ENCODE measurements at places on chromosomes 6 and 20.

GRCh38 chr20:37209661-37210314, 30.4 kb upstream of the MROH8 start:
- no peak for DNase-seq

- no peak for DNase-seq
These were observed 221.8 kb upstream of the FAM83B start for GRCh38 chr6:54624779-54625178.

DNA sequence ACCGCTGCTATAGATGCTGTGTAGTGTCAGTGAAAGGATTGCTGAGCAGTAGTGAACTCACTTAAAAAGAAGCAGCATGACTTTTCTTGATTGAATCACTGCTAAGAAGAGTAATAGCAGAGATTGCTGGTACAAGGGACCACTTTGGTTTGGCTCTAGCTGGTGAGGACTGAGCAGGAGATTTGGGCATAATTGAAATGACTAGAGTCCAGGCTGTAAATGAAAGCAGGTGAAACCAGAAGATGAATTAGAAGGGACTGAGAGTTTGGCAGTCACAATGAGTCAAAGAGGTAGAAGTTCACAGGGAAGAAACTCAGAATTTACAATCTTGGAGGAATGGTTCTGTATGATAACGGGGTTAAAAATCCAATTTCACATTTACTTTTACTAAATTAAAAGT, 19.1 kb upstream of the REV3L start:
- no peak for DNase-seq

- DNase-seq = no peak
These were observed 27.8 kb upstream of the KIF16B start for GRCh38 chr20:16601047-16601446.

DNA sequence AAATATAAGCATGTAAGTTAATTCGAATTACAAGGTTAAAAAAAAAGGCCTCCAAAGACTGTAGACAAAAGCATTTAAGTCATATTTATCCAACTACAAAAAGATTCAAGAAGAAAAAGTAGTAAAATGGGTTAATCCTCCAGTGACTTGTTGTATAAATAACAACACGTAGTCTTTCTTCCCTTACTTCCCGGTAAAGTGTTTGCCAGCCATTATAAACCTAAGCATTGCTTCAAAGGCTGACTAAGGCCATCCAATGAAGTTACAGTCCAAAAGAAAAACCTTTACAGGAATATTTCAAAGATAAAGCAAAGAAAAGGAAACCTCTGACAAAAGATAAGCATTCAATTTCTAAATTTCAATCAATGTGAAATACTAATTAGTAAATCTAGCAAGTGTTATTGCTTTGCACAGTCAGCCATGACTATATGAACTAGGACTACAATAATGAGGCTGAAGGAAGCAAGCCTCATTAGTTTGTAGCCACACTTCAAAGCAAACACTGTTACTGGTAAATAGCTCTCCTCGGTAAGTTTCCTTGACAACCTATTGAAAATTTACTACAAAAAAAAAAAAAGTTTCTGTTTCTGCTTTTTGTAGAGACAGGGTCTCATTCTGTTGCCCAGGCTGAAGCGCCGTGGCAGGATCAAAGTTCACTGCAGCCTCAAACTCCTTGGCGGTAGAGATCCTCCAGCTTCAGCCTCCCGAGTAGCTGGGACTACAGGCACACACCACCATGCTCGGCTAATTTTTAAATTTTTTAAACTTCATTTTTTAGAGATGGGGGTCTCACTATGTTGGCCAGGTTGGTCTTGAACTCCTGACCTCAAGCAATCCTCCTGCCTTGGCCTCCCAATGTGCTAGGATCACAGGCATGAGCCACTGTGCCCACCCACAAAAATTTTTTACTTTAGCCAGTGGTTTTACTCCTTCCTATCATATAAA, 46.0 kb downstream of the NUDT3 start:
- no peak for DNase-seq

DNA sequence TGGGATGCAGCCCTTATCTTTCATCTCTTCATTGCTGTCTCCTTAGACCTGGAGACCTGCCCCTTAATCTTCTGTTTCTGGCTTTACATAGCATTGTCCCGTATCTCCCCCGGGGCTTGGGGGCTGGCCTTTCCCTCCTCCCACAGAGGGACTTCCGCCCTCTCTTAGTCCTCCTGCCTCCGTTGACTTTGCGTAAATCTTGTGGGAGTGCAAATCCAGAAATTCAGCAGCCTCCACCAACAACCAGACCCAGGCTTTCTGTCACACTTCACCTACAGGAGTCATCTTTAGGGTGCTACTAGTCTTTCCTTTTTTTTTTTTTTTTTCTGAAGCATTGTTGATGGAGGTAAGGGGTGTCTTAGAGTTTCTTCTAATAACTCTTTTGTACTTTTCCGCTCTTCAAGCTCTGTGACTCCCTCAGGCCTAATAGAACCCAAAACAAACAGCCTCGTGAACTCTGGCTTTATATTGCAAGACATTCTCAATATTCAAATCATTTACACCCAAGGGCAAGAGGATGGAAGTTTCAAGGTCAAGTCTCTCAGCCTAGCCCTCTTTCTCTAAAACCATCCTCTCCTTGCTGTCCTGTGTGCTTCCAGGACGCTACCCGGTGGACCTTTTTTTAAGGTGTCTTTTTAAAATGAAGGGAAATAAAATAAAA, 66.2 kb downstream of the RREB1 start:
- no peak for DNase-seq

GRCh38 chr6:144581812-144582537, 296.8 kb downstream of the UTRN start:
- peak; percentile 27 for DNase-seq

DNA sequence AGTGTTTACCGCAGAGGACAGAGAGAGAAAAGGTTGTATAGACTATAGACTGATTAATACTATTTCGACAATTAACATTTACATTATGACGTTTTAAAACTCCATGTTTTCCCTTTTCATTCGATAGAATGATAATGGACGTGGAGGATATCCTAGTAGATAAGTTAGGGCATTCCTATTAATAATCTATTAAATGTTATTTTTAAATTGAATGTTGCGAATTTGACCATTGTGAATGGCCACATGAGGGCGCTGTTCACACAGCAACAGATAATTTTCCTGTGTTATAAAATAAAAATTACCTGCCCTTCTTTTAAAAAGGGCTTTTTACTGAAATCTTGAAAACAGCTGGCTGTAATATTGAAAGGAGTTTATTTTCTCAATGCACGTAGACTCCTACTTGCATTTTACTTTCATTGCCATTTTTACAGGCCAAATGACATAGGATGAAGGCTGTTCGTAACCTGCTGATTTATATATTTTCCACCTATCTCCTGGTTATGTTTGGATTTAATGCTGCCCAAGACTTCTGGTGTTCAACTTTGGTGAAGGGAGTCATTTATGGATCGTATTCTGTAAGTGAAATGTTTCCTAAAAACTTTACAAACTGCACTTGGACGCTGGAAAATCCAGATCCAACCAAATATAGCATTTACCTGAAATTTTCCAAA, 3.3 kb downstream of the ADGRB3 start:
- no peak for DNase-seq

DNA sequence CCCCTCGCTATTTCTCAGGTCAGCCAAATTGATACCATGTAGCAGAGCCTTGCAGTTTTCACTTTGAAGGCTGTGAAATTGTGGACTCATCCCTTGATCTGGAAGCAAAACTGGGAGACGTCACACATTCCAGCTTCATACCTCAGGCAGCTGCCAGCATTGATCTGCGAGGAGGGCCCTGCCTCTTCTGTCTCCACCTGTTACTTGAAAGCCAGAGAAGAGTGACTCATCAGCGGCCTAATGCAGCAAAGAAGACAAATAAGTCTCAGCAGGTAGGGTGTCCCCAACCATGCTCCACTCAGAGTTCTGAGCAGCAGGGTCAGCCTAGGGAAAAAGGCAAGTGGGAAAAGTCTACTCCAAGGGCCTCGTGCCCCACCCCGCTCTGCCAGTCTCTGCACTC, 69.4 kb upstream of the BMP2 start:
- peak; percentile 7 for DNase-seq

DNA sequence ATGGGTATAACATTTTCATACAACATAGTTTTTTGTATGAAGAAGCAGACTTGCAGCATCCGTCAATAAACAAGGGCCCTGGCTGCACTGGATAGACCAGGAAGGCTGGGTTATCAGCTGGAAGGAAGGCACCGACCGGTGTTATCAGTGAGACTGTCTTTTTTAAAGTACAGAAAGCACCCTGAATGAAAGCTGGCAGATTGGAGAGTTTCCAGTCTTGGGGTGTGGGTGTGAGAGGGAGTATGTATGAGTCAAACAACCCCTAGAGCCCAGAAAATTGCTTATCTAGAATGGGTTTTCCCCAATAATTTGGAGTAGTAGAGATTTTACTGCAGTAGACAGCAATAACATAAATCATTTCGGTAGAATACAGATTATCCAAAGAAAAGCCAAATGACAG, 42.4 kb downstream of the TXLNB start:
- DNase-seq = no peak

DNA sequence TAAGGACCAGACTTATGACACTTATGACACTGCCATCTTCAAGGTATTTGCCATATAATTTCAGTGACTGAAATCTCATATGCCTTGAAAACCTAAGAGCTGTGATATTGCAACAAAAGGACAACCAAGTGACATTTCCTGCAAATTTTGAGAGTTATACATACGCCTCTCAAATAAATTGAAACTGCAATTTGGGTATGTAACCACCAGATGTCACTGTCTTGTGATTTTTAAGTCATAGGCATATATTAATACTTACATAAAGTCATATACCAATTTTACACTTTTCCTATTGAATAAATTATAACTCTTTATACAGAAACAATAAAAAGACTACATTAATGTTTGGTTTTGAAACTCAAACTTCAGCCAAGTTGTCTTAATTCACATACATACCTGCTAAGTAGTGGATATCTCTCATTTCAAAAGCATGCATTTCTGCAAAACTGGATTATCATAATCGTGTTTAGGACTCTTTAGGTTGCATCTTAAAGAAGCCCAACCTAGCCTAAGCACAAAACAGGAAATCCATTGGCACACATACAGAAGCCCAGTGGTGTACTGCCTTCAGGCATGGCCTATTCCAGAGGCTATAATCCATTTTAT, 180.2 kb downstream of the PACRG start:
- peak; percentile 35 for DNase-seq

DNA sequence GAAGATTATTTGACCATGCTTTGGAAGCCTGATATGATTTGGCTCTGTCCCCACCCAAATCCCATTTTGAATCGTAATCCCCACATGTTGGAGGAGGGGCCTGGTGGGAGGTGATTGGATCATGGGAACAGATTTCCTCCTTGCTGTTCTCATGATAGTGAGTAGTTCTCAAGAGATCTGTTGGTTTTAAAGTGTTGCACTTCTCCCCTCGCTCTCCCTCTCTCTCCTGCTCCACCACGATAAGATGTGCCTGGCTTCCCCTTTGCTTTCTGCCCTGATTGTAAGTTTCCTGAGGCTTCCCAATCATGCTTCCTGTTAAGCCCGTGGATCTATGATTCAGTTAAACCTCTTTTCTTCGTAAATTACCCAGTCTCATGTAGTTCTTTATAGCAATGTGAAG, 21.7 kb upstream of the FAM217A start:
- no peak for DNase-seq

- DNase-seq = no peak
These were observed 16.4 kb upstream of the HMGN4 start for GRCh38 chr6:26521600-26522391.

DNA sequence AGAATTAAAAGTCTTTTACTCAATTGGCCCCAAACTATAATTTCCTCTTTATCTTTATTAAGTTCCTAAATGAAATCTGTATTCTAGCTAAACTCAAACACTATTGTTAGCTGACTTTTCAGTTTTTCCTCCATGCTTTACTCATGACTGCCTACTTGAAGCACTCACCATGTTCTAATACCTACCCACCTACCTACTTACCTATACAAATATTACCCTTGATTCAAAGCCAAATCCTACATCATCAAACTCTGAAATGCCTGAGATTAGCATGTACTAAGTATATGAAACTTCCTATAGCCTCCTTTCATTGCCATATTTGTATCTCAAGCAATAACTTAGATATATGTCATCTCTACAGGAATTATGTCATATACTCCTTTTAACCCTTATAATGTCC, 259.7 kb downstream of the HDGFL1 start:
- no peak for DNase-seq

GRCh38 chr6:40997234-40997957, 41.6 kb downstream of the UNC5CL start:
- DNase-seq = peak; percentile 82

GRCh38 chr20:11451793-11452291, 465.9 kb upstream of the BTBD3 start:
- DNase-seq = peak; percentile 26

GRCh38 chr6:69771158-69771906, 25.5 kb downstream of the LMBRD1 start:
- no peak for DNase-seq

GRCh38 chr6:63706630-63707029, 71.0 kb downstream of the PHF3 start:
- DNase-seq = no peak

GRCh38 chr6:116925088-116925794, 48.2 kb downstream of the RFX6 start:
- no peak for DNase-seq

- DNase-seq = no peak
These were observed 10.4 kb downstream of the MRPL14 start for GRCh38 chr6:44116641-44117382.

DNA sequence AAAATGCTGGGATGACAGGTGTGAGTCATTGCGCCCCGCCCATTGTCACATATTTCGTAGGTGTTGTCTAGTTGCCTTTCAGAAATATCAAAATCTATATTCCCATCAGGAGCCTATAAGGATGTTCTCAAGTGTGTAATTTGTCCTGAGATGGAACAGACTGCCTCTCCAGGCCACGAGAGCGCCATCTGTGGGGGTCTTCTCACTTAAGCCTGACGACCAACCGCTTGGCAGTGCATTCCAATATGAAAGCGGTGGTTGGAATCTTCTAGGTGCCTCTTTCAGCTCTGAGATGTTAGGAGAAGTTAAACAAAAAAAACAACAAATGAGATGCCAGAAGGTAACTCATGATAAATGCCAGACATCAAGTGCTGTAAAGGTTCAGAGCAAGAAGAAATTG, 488.5 kb downstream of the QKI start:
- no peak for DNase-seq

GRCh38 chr6:24825130-24825630, 26.5 kb upstream of the ARMH2 start:
- no peak for DNase-seq

DNA sequence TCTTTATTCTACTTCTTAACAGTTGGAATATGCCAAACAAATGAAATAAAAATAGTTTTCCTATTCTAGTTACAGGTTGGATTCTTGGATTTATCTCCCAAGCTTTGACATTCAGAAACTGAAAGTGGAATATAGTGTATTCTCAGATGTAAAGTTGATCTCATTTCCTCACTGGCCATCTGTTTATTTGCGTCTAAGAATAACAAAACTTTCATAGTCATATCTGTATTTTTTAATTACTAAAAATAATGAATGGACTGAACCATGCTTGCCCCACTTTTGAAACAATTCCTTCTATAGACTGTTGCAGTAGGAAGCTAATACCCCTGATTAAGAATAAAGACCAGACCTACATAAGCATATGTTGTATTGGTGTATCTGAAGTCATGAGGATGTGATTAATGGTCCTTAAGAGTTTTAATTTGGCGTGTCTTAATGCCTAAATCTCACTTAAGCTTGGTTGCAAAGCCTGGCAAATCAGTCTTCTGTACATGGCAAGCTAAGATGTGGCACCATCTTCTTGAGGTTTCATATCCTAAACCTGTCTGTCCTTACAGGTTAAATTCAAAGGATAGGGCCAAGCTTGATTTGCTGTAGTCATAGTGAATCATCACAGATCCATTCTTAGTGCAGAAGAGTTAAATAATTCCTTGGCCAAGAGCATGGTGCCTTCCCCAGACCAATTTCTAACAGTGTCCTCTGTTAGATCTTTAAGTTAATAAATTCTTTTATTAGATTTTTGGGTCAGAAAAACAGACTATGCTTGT, 58.9 kb downstream of the FOXO3 start:
- no peak for DNase-seq

Data from HCT116 (cell line).